ENCODE measurements at places on chromosomes 16 and 17. TPM values are rescaled to one million over a fixed set of nuclear protein-coding genes. Genes with fewer than 3 reads are reported as not detected.

DNA sequence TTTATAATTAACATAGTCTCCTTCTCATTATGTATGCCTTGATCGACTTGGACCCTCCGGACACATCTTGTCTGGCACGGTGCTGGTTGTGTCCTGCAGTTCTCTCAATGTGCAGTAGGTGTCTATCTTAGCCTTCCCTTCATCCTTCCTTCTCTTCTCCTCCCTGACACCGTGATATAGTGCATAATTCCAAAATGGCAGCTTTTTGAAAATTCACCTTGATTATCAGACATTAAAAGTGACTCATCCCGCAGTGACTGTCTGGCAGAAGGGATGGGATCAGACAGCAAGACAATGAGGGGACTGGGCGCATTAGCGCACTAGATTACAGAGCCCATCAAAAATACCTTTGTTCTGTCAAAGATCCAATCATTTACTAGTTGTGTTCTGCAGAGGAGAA is 70.0 kb upstream of the PMFBP1 start:
- DNase-seq, result no peak

GRCh38 chr17:57876866-57877237 is 27.0 kb upstream of the MRPS23 start:
- DNase-seq, result no peak

- no peak for DNase-seq
These were observed 87.7 kb downstream of the MRM3 start for GRCh38 chr17:869567-870525.

DNA sequence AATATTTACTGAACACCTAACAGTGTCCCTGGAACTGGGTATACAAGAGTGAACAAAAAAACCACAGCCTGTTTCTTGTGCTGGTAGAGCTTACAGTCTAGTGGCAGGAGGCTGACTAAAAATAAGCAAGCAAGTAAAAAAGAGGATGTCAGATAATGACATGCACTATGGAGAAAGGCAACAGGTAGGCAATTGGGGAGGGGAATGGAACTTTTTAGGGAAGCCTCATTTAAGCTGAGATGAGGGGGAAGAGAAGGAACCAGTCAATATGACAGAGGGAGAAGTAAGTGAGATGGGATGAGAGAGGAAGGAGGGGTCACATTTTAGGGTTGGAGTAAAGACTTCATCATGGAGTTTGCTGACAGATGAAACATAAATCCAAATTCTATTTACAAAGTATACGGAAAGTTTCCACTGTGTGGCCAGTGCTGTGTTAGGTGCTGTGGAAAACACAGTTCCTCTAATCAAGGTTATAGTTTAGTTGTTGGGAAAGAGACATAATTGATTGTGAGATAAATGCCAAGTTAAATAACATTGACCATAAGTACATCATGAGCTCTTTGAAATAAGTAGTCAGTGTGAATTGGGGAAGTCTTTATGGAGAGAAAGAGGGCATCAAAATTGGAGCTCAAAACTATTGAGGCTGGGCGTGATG is 251.4 kb downstream of the FTO start:
- DNase-seq, result no peak

DNA sequence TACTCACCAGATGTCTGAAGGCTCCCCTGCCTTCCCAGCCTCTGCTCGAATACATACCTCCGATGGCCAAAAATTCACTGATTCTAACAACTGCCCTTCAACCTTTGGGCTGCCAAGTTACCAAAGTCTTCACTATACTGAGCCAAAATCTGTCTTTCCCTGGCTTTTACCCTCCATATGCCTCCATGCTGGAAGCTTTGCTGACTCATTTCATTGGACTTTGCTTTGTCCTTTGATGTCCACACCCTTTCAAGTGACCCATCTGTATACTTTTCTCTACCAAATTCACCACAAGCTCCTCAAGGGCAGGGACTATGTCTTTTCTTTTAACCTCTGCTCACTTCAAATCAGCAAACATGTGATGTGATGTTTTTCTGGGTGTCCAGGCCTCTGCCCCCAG is 21.0 kb upstream of the MTMR4 start:
- no peak for DNase-seq

DNA sequence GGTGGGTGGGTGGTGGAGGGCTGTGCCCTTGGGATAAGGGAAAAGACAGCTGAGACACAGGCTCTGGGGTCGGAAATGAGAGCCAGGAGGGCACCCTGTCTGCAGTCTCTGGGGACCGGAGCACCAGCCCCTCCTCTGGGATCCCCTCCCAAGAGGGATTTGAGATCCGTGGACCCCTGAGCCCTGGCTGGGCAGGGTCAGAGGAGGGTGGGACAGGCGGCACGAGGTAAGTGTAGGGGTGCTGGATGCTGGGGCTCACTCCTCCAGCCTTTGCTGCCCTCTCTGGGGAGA is 425 bp downstream of the SGSH start:
- DNase-seq, result no peak

DNA sequence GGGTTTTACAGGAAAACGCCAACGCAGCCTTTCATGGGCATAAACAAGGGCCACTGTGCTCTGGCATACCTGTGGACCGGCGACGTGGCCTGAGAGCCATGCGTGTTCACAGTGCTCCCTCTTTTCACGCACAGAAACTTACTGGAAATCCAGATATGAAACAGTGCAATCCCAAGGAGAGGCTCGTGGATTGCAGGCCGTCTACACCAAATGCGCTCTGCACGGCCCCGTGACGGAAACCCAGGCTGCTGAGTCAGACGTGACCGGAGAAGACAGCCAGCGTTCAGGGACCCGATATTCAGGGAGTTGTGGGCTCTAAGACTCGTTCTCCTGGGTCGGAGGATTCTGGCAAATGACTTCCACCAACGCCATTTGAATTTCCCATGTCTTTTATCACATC is 129.2 kb downstream of the FOXL1 start:
- no peak for DNase-seq

- peak; percentile 55 for DNase-seq
These were observed 7.9 kb upstream of the SOST start for GRCh38 chr17:43766413-43767052.

- no peak for DNase-seq
These were observed 24.6 kb upstream of the BRD7 start for GRCh38 chr16:50393416-50393815.

DNA sequence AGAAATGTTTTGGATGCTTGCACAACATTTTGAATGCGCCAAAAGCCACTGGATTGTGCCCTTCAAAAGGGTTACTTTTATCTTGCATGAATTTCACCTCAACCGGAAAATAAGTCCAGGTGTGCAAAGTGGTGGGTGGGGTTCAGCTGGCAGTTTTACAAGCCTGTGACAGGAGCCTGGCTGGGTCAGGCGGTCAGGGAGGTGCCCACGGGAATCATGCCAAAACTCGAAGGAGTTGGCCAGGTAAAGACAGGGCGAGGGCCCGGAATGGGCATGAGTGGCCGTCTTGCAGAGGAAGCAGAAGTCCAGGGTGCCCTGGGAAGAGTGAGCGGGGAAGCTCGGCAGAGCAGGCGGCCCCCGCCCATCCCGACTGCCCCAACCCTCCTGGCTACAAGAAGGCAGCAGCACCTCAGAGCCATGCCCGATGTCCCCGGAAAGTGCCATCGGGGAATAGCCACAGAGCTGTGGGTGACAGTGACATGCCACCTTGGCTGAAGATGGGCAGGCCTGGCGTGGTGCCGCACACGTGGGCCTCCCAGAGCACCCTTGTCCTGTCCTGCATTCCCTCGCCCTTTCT is 19.1 kb upstream of the CACNG1 start:
- no peak for DNase-seq

DNA sequence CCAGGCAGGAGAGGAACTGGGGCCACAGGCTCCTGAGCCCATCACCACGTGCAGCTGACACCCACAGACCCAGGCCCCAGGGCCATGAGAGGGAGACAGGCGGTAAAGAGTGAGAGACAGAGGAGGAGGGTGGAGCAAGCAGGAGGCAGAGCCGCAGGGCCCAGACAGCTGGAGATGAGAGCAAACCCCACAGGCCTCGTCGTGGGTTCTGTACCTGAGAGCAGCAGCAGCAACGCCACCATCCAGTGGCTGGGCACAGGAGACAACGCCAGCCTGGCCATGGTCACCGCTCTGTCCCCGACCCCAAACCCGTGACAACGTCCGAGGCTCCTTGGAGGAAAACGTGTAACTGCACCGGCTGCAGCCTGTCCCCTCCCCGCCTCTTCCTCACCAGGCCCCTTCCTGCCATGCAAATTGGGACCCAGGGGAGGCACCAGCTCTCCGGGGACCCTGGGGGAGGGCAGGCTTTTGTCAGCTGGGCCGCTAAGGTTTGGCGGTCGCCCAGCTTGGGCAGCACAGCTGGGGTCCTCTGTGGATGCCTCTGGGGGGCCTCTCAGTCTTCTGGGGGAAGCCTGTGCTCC is at the start of gene CD79B:
Gene CD79B (minus strand): TSS at position 351 of the 581 bp plus-strand sequence. CDS start 70 bp downstream, at position 281.
- no peak for DNase-seq

DNA sequence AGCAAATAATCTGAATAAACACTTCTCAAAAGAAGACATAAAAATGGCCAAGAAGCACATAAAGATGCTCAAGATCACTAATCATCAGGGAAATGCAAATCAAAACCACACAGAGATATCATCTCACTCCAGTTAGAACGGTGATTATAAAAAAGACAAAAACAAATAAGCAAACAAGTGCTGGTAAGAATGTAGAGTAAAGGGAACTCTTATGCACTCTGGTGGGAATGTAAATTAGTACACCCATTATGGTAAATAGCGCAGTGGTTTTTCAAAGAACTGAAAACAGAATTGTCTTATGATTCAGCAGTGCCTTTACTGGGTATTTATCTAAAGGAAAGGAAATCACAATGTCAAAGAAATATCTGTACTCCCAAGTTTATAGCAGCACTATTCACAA is 343.2 kb downstream of the HAPSTR1 start:
- no peak for DNase-seq

The AKAP10 gene
- 36.0 TPM for total RNA-seq

The C1QTNF8 gene
- total RNA-seq, result not detected

The KRTAP4-9 gene
- not detected for total RNA-seq

The ITGAL gene
- total RNA-seq, result 259 TPM

The TRAPPC1 gene
- 134 TPM for total RNA-seq

Data from activated T-cell treated with anti-CD3 and anti-CD28 coated beads, Interleukin-2, amount 50 U/mL, for 4 hours (primary cell).